ENCODE measurements at places on chromosomes 7 and 10.

GRCh38 chr7:41886901-41887311, 184.0 kb upstream of the INHBA start:
- peak; percentile 72 for DNase-seq

- no peak for DNase-seq
These were observed 19.5 kb upstream of the GRIFIN start for GRCh38 chr7:2495418-2496299.

DNA sequence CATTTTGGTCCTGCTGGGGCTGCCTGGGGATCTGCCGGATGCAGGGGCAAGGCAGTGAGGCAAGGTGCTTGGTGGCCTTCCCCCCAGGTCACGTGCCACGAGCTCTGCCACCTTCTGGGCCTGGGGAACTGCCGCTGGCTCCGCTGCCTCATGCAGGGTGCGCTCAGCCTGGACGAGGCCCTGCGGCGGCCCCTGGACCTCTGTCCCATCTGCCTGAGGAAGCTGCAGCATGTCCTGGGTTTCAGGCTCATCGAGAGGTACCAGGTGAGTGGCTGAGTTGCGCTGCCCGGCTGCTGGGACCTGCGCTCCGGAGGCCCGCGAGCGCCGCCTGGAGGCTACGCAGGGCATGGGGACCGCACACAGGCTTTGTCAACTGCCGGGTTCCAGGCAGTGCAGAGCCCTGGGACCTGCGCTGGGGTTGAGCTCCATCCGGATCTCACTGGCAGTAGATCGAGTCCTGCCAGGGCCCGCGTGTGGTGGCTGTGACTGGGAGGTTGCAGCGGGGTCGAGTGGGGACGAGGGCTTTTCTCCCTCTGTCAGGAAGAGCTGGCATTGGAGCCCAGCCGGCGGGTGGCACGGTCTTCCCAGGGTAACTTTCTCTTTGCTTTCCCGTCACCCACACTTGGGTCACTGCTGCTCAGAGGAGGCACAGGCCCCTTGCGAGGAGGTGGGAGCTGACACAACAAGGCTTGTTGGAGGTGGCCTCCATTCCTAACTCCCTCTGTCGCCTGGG, 21.7 kb downstream of the AMZ1 start:
- DNase-seq: no peak

GRCh38 chr10:77877441-77878344, 48.9 kb downstream of the DLG5 start:
- peak; percentile 58 for DNase-seq

- DNase-seq: no peak
These were observed 79.5 kb upstream of the PRSS58 start for GRCh38 chr7:142337054-142338001.

GRCh38 chr7:45084336-45084735, 4.4 kb downstream of the NACAD start:
- no peak for DNase-seq

GRCh38 chr7:147869456-147869855, 721.1 kb upstream of the C7orf33 start:
- no peak for DNase-seq

DNA sequence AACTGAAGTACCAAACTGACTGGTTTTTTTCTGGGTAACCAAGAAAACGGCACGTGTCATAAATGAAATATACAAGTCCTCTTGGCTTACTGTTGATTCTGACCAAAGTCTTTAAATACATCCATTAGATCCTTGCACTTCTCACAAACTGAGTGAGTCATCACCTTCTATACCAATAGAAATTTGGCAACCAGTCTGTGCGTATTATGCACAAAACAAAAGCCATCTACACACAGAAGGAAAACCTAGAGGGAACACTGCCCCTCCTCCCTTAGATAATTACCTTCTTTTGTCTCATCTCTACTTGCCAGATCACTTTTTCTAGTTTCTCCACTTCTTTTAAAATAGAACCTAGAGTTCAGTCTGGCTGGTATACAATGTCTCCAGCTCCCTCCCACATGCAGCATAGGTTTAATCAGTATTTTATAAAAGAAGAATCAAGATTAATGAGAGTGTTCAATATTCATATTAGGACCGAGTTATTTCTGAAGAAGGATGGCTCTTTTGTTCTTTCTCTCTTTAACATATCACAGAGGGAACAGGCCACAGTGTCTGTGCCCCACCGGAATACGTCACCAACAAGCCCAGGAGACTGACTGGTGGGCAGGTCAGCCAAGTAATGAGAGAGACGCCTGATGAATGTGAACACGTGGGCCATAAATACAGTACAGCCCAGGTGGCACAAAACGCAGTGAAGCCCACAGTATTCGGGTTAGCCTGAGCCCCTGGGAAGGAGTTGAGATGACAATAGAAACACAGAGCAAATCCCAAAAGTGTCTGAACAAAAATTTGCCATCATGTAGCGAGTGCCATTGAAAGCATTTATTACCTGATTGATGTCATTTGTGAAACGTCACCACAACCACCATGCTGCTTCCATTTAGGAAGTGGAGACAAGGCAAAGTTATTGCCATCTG, 91.3 kb downstream of the KIAA1549 start:
- DNase-seq: no peak

GRCh38 chr10:125629758-125630376, 53.1 kb downstream of the TEX36 start:
- DNase-seq: no peak

- DNase-seq: no peak
These were observed 663.2 kb upstream of the ANKRD30A start for GRCh38 chr10:36462194-36462593.

DNA sequence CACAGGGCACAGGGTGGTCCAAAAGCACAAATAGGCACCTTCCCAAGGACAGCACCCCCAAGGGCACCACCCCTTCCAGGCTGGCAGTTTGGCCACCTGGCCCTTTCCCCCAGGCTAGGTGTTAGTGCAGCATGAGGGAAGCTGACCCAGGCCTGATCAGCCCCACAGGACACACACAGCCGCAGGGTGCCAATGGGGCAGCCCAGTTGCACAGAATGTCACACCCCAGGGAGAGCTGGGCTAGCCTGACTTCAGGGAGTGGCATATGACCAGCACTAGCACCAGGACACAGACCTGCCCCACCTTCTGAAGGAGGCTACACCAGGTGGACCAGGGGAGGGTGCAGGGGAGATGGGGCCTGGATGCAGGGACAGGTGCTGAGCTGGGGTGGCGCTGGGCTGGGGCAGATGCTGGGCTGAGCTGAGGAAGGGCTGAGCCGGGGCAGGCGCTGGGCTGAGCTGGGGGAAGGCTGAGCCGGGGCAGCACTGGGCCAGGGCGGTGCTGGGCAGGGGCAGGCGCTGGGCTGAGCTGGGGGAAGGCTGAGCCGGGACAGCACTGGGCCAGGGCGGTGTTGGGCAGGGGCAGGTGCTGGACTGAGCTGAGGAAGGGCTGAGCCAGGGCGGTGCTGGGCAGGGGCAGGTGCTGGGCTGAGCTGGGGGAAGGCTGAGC, 3.9 kb upstream of the ADAM8 start:
- DNase-seq: no peak

- DNase-seq: no peak
These were observed 177.6 kb downstream of the PLXDC2 start for GRCh38 chr10:19993714-19994315.

DNA sequence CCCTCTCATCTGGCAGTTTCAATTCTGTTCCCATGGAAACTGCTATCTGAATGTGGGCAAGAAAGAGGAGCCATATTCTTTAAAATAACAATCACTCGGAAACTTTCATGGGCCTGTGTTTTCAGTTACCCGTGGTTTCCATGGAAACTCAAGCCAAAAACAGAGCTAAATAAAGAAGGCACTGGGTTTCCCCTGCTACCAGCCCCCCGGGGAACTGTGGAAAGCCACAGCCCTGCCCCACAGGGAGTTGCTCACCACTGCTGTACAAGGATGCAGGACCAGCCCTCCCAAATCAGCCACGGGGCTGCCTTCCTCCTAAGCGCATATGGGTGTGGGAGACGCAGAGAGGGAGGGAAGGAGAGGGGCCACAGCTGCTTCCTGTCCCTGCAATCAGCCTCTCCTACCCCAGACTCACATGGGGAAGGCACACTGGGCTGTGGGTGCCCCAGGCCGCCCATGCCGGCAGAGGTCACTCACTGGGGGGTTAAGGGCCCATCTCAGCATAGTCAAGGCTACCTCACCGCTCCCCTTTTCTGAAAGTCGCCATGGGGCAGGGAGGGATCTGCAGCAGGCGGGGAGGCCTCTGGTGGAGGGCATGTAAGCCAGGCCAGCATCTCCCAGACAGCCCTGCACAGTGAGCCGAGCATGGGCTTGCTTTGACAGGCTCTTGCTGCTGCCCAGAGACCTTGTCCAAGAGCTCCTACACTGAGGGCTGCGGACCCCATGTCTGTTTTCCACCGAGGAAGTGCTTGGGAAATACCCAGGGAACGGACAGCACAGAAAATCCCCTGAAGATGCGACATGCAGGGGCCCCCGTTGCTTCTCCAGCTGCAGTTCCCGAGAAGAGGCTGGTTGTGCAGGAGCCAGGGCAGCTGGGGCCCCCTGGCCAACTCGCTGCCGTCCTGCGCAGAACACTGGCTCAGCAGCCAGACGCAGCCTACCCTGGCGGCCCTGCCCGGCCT, 157.3 kb upstream of the PPP2R2D start:
- no peak for DNase-seq

- peak; percentile 22 for DNase-seq
These were observed 900 bp downstream of the MKLN1 start for GRCh38 chr7:131328377-131329175.

DNA sequence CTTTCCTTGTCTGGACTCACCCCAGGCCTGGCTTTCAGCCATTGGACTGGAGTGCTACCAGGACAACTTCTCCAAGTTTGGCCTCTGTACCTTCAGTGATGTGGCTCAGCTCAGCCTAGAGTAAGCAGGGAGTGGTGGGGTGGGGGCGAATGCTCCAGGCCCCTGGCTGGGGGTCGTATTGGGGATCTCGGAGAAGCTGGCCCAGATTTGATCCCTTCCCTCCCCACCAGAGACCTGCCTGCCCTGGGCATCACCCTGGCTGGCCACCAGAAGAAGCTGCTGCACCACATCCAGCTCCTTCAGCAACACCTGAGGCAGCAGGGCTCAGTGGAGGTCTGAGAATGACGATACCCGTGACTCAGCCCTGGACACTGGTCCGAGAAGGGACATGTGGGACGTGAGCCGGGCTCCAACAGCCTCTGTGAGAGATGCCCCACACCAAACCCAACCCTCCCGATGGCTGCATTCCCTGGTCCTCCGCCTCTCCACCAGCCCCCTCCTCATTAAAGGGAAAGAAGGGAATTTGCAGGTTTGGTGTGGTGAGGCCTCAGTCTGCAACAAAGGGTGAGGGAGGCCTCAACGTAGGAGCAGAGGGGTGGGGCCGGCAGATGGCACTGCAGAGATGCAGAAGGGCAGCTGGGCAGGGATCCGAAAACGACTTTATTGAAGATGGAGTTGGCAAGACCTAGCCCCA, 14.8 kb downstream of the TRPV6 start:
- no peak for DNase-seq

GRCh38 chr10:82943142-82943541, 1068.1 kb downstream of the NRG3 start:
- DNase-seq: no peak

GRCh38 chr7:141693082-141693481, 8.9 kb downstream of the DENND11 start:
- DNase-seq: no peak

- DNase-seq: no peak
These were observed 162.8 kb upstream of the LANCL2 start for GRCh38 chr7:55202150-55202913.

DNA sequence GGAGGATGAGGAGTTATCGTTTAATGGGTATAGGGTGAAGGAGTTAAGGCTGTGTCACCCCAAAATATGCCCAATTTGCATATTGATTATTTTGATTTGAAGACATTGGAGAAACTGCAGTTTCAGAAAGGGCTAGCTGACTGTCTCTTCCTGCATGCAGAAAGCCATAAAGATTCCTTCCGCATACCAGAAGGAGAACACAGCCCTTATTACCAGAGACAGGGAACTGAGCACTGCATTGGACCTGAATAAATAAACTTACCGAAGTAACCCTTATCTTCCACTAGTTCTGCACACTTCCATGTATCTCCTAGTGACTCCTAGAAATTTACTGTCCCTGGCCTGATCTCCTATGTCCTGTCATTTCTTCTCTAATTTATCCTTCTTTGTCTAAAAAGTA, 821.9 kb upstream of the AUTS2 start:
- no peak for DNase-seq

DNA sequence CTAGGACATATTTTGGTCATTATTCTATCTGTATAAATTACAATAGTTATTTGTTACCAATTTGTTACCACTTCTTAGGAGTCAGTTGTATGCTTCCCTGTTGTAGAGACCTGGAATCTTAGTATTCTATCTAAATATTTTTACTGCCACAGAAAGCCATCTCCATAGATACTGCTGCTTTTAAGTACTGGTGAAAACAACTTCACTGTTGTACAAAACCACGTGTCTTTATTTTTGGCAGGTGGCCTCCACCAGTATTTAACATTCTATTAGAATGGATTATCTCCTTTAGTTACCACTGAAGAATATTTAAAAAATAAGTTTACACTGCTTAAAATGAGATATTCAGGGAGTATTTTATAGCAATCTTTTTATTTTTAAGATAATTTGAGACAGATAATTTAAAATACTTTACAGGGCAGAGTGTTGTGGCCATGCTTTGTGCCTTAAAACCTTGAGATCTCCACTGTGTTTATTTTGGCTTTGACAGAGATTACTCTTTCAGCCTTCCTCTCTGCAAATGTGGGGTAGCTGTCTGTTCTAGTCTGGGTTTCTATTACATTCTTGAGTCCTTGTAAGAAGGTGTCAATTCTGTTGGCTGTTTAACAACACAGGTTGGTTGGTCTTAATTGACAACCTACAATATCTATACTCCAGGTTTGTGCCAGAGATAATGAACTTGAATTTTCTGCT, 185.6 kb downstream of the LRRC4 start:
- no peak for DNase-seq

DNA sequence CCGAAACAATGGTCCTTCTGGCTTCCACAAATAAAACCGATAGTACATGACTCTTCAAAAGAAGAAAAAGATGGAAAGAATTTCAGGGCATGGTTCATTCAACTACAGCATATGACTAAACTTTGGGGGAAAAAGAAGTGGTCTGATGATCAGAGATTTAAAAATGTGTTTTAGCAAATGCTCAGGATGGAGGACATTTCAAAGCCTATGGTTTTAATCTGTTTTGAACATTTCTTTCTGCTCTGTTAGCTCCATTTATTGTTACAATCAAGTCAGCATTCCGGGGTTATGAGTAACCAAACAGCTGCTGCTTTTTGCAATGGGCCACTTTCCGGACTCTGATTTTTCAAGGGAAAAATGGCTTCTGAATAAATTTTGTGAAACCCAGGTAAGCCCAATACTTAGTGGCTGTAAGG, 142.4 kb downstream of the CUBN start:
- DNase-seq: no peak

DNA sequence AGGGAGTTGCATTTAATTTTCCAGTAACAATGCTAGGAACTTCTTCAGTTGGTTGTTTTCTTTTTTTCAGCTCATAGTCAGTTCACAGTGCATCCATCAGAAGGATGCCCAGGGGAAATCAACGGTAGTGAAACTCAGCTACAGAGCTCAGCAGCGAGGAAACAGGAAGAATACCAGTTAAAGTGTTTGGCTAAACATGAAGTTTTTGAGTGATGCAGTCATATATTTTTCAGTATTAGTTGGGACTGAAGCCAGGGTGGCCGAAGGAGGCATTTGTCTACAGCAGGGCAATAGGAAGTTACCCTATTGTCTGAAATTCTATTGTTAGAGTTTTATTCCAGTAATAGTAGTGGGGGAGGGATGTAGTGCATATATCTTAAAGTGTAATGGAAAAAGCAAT, 45.3 kb upstream of the MALRD1 start:
- DNase-seq: no peak

All from hepatic stellate cell (primary cell).